NCI-H774 (cell line): ENCODE measurements at places on chromosomes 2 and 18.

DNA sequence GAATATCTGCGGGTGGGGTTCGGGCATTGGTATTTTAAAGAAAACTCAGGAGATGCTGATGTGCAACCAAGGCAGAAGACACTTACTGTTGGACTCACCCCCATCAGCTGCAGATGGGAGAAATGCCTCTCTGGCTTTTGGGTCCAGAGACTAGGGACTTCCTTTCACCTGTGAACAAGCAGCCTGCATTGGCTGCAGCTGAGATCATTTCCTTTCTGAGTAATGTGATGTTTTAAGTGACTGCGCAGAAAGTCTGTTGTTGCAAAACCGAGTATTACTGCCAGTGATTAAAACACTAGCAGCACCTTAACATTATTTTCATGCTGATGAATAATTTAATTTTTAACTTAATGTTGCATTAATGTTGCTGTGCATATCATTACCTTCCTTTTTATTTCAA is 143.0 kb downstream of the TSN start:
- no peak for DNase-seq

- no peak for DNase-seq
Measured at GRCh38 chr2:219500135-219500534, 1.4 kb downstream of the GMPPA start.

GRCh38 chr18:59555995-59556659 is 141.1 kb downstream of the CCBE1 start:
- DNase-seq, result no peak

- DNase-seq, result no peak
Measured at GRCh38 chr18:45444040-45444439, 171.2 kb upstream of the SLC14A2 start.

- no peak for DNase-seq
Measured at GRCh38 chr2:18787726-18788125, 198.4 kb upstream of the NT5C1B start.

DNA sequence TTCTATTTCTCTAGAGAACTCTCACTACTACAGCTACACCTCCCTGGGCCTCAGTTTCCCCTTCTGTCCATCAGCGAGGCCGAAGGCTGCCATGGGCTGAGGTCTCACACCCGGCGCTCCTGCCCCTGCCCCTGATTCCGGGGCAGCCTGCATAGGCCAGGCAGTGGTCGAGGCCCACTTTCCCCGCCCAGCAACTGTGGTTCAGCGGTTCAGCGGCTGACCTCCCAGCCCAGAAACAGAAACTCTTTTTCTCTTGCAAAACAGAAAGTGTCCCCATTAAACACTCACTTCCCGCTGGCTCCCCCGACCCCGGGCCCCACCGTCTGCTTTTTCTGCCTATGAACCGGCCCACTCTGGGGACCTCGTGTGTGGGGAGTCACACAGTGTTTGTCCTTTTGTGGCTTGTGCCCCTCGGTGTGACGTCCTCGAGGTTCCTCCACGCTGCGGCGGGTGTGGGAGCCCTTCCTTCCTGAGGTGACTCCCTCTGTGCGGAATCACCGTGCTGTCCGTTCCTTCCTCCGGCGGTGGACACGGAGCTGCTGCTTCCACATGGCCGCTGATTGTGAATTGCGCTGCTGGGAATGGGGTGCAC is 16.0 kb downstream of the PDCD1 start:
- DNase-seq, result no peak

- no peak for DNase-seq
Measured at GRCh38 chr2:232444409-232445148, 11.4 kb upstream of the ALPI start.

GRCh38 chr2:240651185-240651584 is 25.9 kb downstream of the GPR35 start:
- no peak for DNase-seq

GRCh38 chr2:43224131-43224570 is 2.3 kb downstream of the ZFP36L2 start:
- DNase-seq, result no peak

DNA sequence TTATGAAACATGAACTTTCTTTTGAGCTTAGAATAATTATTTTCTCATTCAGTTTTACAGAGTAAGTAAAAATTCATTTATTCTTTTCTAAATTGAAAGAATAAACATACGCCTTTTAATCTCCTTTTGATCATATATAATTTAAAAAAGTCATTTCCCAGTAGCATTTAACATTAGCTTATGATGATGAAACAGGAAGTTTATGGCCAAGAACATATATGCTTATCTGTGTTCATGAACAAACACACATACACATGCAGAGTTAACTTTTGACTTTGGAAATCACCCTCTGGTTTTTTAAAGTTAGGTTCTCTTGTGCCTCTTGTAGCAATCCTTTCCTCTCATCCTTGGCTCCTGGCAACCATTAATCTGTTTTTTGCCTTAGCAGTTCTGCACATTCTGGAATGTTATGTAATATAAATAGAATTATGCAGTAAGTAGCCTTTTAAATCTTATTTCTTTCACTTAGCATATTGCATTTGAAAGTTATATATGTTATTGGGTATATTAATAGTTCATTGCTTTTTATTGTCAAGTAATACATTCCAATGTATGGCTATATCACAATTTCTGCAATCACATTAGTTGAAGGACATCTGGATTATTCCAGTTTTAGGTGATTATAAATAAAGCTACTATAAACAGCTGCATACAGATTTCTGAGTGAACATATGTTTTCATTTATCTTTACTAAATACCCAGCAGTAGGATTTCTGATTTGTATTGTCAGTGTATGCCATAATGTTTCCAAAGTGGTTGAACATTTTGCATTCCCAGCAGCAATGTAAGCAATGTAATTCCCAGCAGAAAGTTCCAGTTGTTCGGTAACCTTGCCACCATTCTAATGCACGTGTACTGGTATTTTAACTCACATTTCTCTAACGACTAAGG is 210.3 kb downstream of the ZRANB3 start:
- no peak for DNase-seq
